ENCODE measurements at places on chromosomes 12 and 14.

DNA sequence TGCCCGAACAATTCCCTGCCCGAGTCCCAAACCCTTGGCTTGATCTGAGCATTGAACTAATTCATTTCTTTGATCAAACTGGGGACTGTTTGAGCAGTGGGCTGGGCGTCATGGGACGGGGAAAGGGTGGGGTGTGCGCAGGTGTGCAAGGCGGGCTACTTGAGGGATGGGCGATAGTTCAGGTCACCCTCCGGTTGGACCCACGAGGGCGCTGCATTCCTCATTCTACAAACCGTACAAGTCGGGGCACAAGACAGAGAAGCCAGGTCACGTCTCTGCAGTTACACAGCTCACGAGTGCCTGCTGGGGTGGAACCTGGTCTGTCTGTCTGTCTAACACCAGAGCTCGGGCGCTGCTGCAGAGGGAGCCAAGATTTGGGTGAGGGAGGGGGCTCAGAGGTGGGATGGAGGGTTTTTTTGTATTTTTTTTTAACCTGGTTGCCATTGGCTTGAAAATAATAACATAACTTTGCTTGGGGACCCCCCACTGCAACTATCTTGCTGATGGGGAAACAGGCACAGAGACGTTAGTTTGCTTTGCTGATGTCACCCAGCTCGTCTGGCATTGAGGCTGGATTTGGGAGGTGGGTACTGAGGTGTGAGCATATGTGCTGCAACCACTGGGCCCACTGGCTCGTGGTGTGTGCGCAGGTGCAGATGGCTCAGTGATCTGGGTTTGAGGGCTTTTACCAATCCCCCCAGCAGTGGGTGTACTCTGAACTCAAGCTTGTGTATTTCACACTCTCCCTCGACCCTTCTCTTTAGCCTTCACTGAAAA lies 7.6 kb upstream of the RTL1 start:
- DNase-seq, result no peak
- H3K4me3 ChIP-seq, result no peak overlapping the region
- H3K27ac ChIP-seq, result no peak overlapping the region

DNA sequence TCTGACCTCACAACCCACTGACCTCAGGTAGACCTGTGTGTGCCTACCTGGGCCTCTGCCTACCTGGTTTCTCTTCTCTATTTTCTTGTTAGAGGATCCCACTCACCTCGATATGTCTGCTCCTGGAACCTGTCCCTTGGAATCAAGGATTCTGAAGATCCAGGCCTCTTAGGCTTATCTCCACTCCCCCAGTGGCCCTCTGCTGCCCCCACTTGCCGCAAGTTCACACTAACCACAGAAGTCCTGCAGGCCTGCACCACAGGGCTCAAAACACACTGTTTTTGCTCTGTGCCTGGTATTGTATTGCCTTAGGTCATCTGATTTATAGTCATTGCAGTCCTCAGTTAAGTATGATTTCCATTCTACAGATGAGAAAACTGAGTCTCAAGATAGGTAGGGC lies 15.3 kb upstream of the NRXN3 start:
- H3K4me3 ChIP-seq, result no peak overlapping the region
- no peaks in the 10 kb centered on the region for H3K4me1 ChIP-seq
- peaks cover 3% of the 10 kb centered on the region for H3K27me3 ChIP-seq
- H3K27ac ChIP-seq, result no peak overlapping the region
- H3K36me3 ChIP-seq, result no peaks in the 10 kb centered on the region
- no peak for DNase-seq

DNA sequence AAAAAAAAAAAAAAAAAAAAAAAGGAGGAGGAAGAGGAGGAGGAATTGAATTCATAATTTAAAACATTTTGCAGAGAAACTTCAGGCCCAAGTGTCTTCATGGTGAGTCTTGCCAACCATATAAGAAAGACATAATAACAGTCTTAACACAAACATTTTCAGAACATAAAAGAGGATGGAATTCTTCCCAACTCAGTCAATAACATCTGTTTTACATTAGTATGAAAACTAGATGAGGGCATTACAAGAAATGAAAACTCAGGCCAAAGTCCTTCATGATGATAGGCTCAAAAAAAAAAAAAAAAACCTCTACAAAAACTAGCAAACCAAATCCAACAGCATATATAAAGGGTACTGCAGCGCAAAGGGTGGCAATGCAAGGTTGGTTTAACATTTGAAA lies 151.6 kb downstream of the FOXA1 start:
- no peak overlapping the region for H3K4me3 ChIP-seq
- no peaks in the 10 kb centered on the region for H3K36me3 ChIP-seq
- no peaks in the 10 kb centered on the region for H3K4me1 ChIP-seq
- H3K27me3 ChIP-seq, result no peaks in the 10 kb centered on the region
- DNase-seq, result no peak

- no peaks in the 10 kb centered on the region for H3K36me3 ChIP-seq
- no peaks in the 10 kb centered on the region for H3K4me1 ChIP-seq
- no peak overlapping the region for H3K27ac ChIP-seq
- no peaks in the 10 kb centered on the region for H3K27me3 ChIP-seq
These were observed 19.8 kb upstream of the SLC5A8 start for GRCh38 chr12:101229841-101230241.

Data from prostate gland (tissue), 2 donors.